Epithelial cell of proximal tubule (primary cell): ENCODE measurements at places on chromosomes 7 and 10. TPM values are rescaled to one million over a fixed set of nuclear protein-coding genes. Genes with fewer than 3 reads are reported as not detected.

- DNase-seq = peak; percentile 41
Measured at GRCh38 chr7:43535810-43536585, 46.9 kb upstream of the STK17A start.

GRCh38 chr7:106165337-106165736, 53.2 kb upstream of the SYPL1 start:
- no peak for DNase-seq

ZNF775 gene
- 4.8 and 8.6 TPM in 2 replicates for total RNA-seq

- DNase-seq = no peak
Measured at GRCh38 chr7:106365252-106366005, 80.6 kb upstream of the NAMPT start.

GRCh38 chr10:13536674-13537366, 8.0 kb upstream of the BEND7 start:
- DNase-seq = no peak

- DNase-seq = no peak
Measured at GRCh38 chr10:12097791-12098190, 29.0 kb downstream of the DHTKD1 start.

DNA sequence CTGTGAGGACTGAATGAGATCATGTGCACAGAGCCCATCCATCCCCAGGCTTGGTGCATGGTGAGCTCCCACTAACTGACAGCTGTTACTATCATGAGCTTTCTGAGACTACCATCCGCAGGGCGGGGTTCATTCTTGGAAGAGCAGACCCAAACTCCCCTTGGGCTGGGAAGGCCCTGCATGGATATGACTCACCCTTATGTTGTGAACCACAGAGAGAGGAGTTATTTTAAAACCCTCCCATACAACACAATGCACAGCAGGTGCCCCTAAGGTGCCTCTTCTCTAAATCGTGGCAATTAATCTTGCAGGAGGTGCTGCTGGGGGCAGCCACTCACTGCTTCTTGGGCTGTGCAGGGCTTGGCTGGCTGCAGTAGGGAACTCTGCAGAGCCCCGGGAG, 219.1 kb downstream of the GFRA1 start:
- DNase-seq = no peak

SFTPA1 gene
- not detected in 2 replicates for total RNA-seq

DNA sequence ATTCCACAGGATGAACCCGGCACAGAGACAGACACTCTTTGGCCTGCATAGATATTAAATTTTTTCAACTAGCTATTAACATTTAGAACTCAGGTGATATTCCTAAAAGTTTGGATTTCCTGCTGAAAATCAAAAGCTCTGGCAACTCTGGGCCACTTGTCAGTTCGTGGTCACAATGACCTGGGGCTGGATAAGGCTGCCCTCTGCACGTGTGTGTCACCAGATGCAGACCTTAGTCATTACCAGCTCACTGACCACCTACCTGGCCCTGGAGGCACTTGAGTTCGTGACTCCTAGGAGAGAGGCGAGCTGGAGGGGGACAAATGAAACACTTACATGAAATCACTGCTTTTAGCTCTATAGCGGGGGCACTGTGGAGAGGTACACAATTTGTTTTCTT, 126.5 kb downstream of the HIPK2 start:
- DNase-seq = no peak

C10orf90 gene
- not detected in 2 replicates for total RNA-seq

GRCh38 chr10:57460540-57460939, 807.2 kb downstream of the IPMK start:
- DNase-seq = no peak

GRCh38 chr10:124433461-124433860, 14.7 kb upstream of the OAT start:
- DNase-seq = no peak

DNA sequence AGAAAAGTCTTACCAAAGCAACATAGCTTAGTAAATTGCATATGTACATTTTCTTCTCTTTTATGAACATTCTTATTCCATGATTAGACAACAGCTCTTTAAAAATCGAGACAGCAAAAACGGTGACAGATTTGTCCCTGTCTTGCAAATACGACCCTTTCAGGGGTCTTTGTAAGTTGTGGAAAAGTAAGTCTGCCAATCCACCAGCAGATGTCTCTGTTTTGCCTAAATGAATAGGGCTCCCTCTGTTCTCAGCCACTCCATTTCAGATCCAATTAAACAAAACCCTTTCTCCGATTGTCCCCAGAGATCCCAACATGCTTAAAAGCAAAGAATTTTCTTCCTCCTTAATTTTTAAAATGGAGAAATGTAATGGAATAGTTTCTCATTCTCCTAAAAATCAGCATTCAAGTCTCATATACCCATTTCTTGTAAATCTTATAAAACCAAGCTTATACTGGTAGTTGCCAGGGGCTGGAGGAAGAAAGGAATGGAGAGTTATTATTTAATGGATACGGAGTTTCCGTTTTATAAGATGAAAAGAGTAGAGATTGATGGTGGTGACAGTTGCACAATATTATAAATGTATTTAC, 61.0 kb upstream of the NFE2L3 start:
- peak; percentile 31 for DNase-seq

GRCh38 chr7:107982918-107983389, 20.0 kb downstream of the LAMB1 start:
- no peak for DNase-seq

DNA sequence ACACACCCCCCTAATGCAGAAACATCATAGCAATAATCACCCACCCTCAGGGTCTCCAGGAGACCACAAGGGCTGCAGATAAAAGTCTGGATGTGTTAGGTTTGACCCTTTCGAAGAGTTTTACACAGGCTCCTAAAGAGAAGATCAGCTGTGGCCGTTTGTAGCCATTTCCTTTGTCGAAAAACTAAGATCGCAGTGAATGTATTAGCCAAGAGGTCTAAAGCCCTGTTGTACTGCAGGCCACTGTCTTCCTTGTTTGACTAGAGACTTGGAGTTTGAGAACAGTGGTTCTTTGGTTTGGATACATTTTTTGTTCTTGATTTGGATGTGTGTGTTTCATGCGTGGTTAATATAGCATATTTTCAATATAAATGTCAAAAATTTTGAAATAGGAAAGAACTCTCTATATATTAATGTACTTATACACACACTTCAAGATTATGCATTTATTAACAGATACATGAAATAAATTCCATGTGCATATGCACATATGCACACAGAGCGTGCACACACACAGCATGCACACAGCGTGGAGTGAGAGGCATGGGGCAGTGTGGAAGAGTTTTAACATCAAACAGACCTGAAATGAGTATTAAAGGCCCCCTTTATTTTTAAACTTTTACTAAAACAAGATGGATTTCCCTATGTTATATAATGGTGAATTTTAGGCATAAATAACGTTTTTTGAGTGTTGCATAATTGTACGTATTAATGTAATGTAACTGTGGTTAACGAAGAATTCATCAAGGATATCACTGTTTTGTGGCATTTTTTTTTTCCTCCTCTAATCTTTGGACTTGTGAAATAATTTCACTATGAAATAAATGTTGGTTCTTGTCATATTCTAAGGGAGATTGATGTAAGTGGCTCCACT, 2.2 kb downstream of the IKZF1 start:
- DNase-seq = no peak

ASB4 gene
- total RNA-seq = 0.17 TPM in 1 of 2 replicates, not detected in the other

CPXM2 gene
- 1.9 and 2.9 TPM in 2 replicates for total RNA-seq

ADAM8 gene
- 26.0 and 52.6 TPM in 2 replicates for total RNA-seq

CPN1 gene
- not detected in 2 replicates for total RNA-seq

DNA sequence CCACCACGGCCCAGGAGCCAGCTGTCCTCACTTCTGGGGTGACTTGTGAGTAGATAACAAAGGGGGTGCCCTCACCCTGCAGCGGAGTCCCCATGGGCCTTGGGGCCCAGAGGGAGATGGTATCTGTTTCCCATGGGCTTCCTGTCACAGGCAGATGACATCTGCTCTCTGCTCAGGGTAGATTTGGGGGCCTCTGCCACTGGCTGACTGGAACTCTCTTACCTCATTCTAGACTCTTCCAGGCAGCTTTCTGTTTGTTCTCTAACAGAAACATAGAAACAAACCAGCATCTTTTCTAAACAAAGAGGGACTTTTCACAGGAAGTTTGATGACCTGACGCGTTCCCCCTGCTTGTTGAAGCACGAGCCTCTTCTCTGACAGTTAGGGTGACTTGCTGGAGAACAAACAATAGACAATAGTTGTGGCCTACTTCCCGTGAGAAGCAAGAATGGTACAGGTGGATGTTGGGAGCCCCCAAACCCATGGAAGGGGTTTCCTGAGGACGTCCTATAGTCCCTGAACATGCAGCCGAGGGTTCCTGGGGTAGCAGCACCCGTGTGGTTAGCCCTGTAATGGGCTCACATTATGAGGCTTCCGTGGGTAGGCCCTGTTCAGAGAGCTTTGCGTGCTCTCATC, 61.6 kb downstream of the GRK5 start:
- no peak for DNase-seq

JAKMIP3 gene
- under 0.01 TPM in 1 of 2 replicates, not detected in the other for total RNA-seq

DNA sequence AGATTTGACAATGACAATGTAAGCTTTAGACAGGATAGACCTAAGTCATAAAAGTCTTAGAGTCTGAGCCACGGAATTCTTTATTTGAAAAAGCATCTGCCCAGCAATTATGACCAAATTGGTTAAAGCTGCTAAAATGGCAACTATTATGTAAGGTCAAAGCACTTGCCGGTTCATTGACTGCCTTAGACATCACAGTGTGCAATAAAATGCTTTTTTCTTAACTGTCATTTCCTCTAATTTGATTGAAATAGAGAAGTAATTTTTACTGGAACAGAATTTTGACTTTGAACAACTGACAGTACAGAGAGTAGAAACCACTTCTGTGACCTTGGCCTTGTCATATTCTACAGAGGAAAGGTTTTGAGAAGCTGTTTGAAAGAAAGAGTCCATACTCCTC, 142.9 kb downstream of the THSD7A start:
- DNase-seq = no peak

DNAH11 gene
- 0.07 and 2.8 TPM in 2 replicates for total RNA-seq

IFIT1 gene
- 2.0 and 3.4 TPM in 2 replicates for total RNA-seq

DNA sequence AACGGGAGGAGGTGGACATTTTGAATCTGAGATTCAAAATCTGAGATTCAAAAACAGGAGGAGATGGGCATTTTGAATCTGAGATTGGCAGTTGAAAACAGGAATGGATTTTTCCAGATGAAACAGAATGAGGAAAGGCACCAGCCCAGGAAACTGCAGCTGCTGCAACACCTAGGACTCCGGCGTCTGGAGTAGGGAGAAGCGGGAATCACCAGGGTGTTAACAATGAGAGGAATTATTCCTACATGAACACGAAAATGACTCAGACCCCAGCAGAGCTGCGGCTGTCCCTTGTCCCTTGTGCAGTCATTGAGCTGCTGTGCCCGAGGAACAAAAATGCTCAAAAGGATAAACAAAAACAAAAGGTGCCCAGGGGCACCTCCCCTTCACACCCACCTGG, 59.9 kb upstream of the KAT6B start:
- no peak for DNase-seq

COL26A1 gene
- not detected in 2 replicates for total RNA-seq

GRCh38 chr7:101436221-101436735, 73.6 kb downstream of the COL26A1 start:
- DNase-seq = no peak

C10orf67 gene
- total RNA-seq = 0.40 and 0.43 TPM in 2 replicates

FEZF1 gene
- not detected in 2 replicates for total RNA-seq

ZNF488 gene
- total RNA-seq = 0.63 and 2.1 TPM in 2 replicates

OR6B1 gene
- total RNA-seq = not detected in 2 replicates

GRCh38 chr7:25857376-25858067, 294.5 kb upstream of the NFE2L3 start:
- peak; percentile 36 for DNase-seq

DNA sequence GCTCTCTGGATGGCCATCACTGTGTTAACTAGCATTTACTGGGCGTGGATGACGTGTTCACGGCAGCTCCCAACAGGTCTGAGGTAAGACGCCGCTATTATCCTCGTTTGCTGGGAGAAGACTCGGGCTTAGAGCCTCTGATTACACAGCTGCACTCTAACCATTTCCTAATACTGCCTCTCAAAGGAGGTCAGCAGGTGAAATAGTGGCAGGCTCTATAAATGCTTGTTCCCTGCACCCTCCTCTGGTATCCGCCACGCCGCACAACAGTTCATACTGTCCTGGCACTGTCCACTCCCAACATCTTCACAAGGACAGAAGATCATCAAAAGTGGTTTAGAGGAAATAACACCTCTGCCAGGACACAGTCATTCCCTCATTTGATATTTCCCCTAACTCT, 28.3 kb downstream of the HIPK2 start:
- DNase-seq = no peak

GRCh38 chr7:139427788-139428187, 55.7 kb downstream of the KLRG2 start:
- no peak for DNase-seq

LIPJ gene
- not detected in 2 replicates for total RNA-seq

CALD1 gene
- 140 and 141 TPM in 2 replicates for total RNA-seq

GRCh38 chr7:155454183-155455112, 3.5 kb upstream of the EN2 start:
- DNase-seq = no peak

- DNase-seq = no peak
Measured at GRCh38 chr10:91328320-91328984, 81.7 kb upstream of the HECTD2 start.

GRCh38 chr7:42902331-42902730, 9.5 kb downstream of the C7orf25 start:
- no peak for DNase-seq

GRCh38 chr10:63884426-63884825, 363.2 kb downstream of the REEP3 start:
- DNase-seq = no peak

- no peak for DNase-seq
Measured at GRCh38 chr7:117148971-117149370, 173.9 kb downstream of the WNT2 start.

- no peak for DNase-seq
Measured at GRCh38 chr10:1049425-1049958, 573 bp upstream of the IDI1 start.

TMEM236 gene
- 0.07 and 0.17 TPM in 2 replicates for total RNA-seq

PPP1R17 gene
- not detected in 2 replicates for total RNA-seq

DNA sequence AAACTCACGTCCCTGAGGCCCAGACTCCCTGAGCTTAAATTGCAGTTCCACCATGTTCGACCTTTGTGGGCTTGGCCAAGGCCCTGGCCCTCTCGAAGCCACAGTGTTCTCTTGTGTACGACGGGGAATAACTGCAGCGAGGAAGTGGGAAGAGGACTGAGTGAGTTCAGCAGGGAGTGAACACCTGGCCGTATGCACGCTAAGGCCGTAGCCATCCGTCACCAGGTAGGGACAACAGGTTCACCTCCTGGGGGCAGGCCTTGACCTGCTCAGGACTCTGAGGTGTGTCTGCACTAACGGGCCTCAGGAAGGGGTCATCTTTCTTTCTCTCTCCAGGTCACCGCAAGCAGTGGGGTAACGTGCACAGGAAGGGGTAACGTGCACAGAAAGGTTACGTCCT, 67.2 kb upstream of the CTBP2 start:
- no peak for DNase-seq

PRR15 gene
- 8.1 and 14.0 TPM in 2 replicates for total RNA-seq

BICC1 gene
- total RNA-seq = 103 and 150 TPM in 2 replicates

DNA sequence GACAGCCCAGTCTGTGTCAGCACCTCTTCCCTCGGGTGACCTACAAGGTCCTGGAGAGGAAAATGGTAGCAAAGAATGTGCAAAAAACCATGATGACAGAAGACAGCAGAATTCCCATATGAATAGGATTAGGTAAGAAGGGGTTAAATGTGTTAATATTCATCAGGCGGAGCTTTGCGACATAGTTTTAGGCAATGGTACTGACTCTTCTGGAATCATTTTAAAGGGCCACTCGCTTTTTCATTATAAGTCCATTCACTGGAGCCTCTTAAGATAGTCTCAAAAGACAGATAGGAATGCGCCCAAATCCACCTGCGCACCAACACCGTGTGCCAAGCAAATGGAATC, 38.2 kb downstream of the DLG5 start:
- no peak for DNase-seq

GRCh38 chr7:98464558-98464940, 63.7 kb upstream of the BAIAP2L1 start:
- DNase-seq = no peak

GRCh38 chr7:41568135-41568534, 134.8 kb downstream of the INHBA start:
- no peak for DNase-seq
